ENCODE measurements at places on chromosomes 16 and 17.

- DNase-seq = no peak
Observed at GRCh38 chr16:48347980-48348379, 37.2 kb downstream of the SIAH1 start.

GRCh38 chr17:4982305-4982704, 5.2 kb downstream of the CAMTA2 start:
- DNase-seq = no peak

GRCh38 chr17:47618410-47618809, 31.3 kb upstream of the KPNB1 start:
- no peak for DNase-seq

- no peak for DNase-seq
Observed at GRCh38 chr16:87854053-87854906, 15.0 kb downstream of the SLC7A5 start.

DNA sequence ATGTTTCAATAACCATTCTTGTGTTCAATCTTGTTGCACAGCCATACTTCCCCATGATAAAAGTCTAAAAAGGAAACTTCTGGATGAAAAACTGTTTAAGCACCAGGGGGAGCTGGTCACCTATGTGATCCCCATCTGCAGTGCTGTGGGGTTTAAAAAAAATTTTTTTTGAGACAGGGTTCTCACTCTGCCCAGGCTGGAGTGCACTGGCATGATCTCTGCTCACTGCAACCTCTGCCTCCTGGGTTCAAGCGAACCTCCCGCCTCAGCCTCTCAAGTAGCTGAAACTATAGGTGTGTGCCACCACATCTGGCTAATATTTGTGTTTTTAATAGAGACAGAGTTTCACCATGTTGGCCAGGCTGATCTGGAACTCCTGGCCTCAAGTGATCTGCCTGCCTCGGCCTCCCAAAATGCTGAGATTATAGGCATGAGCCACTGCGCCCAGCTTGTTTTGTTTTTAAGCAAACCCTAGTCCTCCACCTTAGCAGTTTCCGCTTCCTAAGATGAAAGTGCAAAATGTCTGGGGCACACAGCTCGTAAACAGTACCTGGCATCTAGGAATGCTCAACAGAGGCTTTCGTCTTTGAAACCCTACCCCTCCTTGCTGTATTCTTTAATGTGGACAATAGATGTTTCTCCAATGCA, 25.4 kb downstream of the DNAJA2 start:
- DNase-seq = no peak

DNA sequence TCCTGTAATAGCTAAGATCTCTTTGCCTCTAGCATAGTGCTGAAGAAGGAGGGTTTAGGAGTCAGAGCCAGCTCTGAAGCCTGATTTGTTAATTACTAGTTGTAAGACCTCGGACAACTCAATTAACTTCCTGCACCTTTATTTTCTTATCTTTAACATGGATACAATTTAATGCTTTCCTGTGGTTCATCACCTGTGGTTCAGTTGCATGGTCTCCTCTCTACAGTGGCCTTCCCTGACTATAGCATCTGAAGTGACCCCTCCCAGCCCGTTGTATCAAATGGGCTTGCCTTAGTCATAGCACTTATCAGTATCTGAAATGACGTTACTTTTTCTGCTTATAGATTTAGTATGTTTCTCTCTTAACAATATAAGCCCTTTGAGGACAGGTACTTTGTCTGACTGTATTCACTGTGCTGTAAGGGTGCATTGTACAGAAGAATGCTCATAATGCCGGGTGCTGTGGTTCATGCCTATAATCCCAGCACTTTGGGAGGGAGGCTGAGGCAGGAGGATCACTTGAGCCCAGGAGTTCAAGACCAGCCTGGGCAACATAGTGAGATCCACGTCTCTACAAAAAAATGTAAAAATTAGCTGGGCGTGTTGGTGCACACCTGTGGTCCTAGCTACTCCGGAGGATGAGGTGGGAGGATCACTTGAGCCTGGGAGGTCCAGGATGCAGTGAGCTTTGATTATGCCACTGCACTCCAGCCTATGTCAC, 2.6 kb upstream of the NDE1 start:
- no peak for DNase-seq

- no peak for DNase-seq
Observed at GRCh38 chr16:79073566-79073965, 527.0 kb downstream of the MAF start.

- DNase-seq = no peak
Observed at GRCh38 chr16:26220894-26221293, 529.1 kb downstream of the HS3ST4 start.

- DNase-seq = no peak
Observed at GRCh38 chr17:307741-308507, 44.7 kb downstream of the RPH3AL start.

DNA sequence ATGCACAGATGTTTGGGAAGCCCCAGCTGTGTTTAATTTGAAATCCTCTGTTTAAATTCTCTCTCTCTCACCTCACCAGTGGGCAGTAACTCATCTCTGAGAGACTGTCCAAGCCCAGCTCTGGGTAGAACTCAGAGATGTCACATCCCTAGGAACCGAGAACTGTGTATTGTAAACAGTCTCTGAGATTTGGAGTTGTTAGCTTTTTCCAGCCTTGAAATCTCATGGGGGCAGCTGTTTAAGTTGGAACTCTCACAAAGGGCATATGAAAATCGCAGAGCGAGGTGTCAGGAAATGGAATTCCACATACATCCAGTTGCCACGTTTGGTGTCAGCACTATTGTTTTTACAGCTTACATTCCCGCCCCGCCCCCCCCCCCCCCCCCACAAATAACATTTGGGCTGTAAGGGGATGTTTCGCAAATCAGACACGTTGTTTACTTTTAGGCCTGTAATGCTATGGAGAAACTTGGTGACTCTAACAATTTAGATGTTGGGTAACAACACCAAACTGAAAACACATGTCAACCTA, 34.3 kb downstream of the VPS35L start:
- DNase-seq = no peak

DNA sequence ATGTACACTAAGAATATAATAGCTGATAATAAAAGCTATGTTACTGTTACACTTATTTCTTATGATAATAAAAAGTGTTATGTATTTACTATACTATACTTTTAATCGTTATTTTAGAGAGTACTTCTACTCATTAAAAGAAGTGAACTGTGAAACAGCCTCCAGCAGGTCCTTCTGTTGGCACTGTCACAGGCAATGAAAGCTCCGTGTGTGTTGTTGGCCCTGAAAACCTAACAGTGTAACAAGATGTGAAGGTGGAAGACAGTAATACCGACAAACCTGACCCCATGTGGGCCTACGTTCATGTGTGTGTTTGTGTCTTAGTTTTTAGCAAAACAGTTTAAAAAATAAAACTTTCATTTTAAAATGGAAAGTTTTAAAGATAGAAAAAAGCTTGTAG, 91.8 kb downstream of the STH start:
- DNase-seq = no peak

- DNase-seq = no peak
Observed at GRCh38 chr17:82280537-82280936, 7.0 kb upstream of the CSNK1D start.

GRCh38 chr17:3556916-3557767, 470 bp downstream of the TRPV3 start:
- DNase-seq = no peak

- DNase-seq = no peak
Observed at GRCh38 chr17:36592716-36593321, 1.1 kb downstream of the DHRS11 start.

DNA sequence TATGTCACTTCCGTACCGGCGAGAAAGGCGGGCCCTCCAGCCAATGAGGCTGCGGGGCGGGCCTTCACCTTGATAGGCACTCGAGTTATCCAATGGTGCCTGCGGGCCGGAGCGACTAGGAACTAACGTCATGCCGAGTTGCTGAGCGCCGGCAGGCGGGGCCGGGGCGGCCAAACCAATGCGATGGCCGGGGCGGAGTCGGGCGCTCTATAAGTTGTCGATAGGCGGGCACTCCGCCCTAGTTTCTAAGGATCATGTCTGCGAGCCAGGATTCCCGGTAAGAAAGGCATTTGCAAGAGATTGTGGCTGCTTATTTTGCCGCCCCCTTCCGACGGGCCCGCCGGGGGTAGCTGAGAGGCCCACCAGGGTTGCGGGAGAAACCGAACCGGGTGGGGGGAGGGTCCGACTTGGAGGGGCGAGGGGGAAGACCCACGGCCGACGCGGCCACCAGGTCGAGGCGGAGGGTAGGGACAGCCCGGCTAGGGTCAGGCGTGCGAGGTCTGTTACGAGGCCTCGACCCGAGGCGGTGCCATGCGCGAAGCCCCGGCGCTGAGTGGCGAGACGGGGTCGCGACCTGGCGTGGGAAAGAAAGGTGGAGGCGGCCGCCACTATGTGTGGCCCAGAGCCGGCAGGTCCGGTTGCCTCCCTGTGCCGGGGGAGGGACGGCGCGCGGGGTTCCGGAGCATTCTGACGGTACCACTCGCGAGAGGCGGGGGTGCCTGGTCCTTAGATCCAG, 6.7 kb upstream of the CD68 start:
- DNase-seq = peak; percentile 99

- DNase-seq = no peak
Observed at GRCh38 chr16:61887903-61888302, 148.3 kb downstream of the CDH8 start.

DNA sequence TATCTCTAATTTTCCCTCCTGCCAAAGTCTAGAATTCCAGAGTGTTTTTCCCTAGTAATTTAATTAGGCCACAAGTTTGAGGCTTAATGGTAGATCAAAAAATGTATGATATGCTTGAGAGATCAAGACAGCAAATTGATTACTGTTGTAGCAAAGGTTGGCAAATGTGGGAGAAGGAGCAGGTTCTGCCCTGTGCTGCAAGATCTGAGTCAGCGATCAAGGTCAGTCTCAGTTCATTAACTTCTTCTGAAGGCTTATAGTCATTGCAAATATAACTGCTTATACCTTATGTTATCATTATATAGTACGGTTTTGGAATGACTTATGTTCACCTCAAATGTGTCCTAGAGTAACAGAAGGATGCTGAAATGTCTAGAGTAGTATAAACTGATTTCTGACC, 231.1 kb upstream of the TBX2 start:
- DNase-seq = no peak

DNA sequence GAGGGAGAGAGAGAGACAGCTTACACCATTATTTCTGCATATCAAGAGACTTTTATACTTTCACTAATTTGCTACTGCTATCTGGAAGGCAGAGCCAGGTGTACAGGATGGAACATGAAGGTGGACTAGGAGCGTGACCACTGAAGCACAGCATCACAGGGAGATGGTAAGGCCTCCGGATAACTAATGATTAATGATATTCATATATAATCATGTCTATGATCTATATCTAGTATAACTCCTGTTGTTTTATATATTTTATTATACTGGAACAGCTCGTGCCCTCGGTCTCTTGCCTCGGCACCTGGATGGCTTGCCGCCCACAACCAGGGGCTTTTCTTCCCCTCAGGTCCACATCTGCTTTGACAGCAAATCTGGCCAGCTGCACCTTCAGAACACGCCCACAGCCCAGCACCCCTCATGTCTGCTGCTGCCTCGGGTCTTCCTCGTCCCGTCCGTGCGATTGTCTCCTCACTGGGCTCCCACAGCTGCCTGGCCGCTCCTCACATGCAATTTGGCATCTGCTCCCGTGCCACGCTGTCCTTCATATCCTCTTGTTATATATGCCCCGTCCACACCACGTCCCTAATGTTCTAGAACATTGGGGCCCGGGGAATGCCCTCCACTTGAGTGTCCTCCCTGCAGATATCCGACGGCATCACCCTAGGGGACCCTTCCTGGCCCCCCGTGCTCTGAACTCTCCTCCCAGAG, 10.2 kb upstream of the DEF8 start:
- no peak for DNase-seq

All from stimulated activated CD8-positive, alpha-beta memory T cell treated with anti-CD3 and anti-CD28 coated beads, Interleukin-15, amount 100 ng/mL, for 4 hours (primary cell).